ENCODE measurements at places on chromosomes 6 and 20.
A peak's percentile ranks its signal among the peaks of the same experiment; 100 is the strongest.

DNA sequence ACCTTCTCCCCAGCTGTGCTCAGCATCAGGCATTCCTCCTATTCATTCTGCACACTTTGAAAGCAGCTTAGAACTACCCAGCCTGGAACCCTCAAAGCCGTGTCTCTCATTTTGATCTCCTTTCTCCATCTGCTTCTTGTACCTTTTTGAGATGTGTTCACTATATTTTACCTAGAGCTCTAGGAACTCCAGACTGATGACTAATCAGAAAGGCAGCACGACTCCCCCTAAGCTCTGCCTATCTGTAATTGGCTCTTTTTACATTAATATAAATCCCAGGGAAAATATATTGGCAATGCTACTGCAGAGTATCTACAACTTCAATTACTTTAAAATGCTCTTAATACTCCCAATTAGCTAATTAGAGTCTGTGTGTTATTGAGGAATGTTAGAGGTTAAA is 671.5 kb downstream of the CBLN4 start:
- no peak for DNase-seq

GRCh38 chr6:129853996-129854711 is 7.0 kb downstream of the TMEM244 start:
- DNase-seq: no peak

DNA sequence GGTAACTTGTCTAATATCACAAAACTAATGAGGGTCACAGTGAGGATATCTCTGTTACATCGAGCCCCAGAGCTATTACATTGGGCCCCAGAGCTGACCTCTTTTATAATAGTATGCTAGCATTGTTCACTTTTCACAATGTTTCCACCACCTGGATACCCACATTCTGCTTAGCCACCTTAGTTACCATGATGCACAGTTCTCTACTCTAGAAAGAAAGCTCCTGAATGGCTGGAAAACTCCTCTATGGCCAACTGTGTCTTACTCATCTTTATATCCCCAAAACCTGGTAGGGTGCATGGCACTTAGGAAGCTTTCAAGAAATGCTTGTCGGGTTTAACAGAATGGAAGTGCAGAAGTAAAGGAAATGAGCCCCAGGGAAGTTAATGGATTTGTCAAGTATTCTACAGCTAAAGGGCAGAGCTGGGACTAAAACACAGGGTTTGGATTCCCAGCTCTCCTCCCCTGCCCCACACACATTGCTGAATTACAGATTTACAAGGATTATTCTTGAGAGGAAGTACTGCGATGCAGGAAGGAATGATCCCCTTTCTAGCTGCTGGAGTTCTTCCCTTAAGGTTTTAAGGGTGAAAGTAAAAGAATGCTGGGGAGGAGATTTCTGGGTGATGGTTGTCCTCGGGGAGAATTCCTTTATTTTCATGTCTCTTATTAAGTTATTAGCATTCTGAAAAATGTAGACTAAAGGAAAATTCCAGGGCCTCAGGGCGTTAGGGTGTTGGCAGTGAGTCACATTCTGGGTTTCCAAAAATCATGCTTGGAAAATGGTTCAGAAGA is 16.1 kb upstream of the HINT3 start:
- no peak for DNase-seq

DNA sequence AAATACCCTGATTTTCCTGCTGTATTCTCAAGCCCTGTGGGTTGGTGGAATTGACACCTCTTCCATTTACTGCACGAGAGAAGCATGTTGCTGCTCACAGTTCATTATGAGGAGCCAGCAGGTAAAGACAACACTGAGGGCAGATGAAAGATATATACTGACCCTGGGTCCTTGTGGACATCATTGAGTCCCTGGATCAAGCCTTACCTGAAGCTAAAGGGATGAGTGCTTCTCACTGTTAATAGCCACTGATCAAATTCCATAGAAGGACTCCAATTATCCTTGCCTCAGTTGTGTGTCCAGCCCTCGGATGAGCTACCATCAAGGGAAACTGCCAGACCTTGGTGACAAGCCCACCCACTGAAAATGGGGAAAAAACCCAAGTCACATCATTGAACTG is 7.7 kb upstream of the SIGLEC1 start:
- no peak for DNase-seq

- DNase-seq: no peak
These were observed 72.6 kb downstream of the SHPRH start for GRCh38 chr6:145891565-145891964.

- peak; percentile 40 for DNase-seq
These were observed at the start of gene METTL24 for GRCh38 chr6:110357664-110358552. Gene METTL24, minus strand, starts transcription at chr6:110358349. Its CDS starts 77 bp downstream, at chr6:110358272.

DNA sequence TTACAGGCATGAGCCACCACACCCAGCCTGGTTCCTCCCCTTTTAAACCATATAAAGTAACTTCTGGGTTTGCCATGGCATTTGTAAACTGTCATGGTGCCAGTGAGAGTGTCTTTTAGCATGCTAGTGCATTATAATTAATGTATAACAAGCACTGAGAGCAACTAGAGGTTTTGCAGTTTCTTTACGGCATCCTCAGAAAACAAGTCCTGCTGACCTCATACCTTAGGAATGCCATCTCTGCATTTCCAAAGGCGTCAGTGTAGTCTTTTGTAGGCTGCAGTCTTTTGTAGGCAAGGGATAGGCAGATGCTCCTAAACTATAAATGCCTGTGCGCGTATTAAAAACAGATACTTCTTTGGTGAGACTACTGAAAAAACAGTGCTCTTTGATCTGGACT is 75.0 kb upstream of the EZR start:
- DNase-seq: no peak

DNA sequence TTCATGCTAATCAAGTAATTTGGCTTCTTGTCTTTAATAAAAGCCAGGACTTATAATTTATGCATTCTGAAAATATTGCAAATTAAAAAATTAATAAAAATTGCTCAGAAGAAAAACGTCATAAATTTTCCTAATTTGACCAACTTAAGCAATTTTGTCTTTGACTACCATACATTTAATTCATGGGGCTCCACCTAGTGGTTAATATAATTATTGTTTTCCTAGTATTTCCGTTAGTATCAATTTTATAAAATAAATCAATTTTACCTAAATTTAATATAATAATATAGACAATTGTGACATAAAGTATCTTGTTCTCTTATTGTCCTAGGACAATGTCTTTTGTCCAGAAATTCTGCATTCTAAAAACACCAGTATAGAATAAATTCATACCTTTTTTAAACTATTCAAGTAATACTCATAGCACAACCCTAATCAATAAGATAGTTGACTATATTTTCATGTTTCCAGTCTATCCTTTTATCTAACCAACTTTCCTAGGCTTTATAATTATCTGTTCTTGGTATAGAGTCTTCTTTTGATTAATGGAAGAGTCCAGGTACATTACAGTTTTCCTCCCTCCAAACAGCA is 319.9 kb downstream of the TRDN start:
- no peak for DNase-seq

DNA sequence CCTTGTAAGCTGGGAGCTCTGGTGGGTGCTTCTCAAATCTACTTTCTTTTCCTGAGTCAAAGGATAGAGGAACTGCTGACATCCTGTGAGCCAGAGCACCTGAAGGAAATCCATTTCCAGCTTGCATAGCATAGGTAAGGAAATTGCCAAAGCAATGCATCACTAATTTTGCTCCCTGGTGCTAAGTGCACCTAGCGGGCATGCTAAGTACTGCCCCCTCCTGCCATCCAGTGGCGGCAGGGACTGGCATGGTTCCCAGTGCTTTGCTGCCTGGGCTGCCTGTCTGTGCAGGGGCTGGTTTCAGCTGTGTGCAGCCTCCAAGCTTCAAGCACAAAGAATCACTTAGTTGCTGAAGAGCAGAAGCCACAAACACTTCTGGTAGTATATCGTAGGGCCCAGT is 63.9 kb downstream of the FARS2 start:
- DNase-seq: no peak

- DNase-seq: no peak
These were observed 82.3 kb downstream of the PTPN1 start for GRCh38 chr20:50592282-50593004.

GRCh38 chr6:18110162-18110561 is 12.3 kb downstream of the NHLRC1 start:
- no peak for DNase-seq

DNA sequence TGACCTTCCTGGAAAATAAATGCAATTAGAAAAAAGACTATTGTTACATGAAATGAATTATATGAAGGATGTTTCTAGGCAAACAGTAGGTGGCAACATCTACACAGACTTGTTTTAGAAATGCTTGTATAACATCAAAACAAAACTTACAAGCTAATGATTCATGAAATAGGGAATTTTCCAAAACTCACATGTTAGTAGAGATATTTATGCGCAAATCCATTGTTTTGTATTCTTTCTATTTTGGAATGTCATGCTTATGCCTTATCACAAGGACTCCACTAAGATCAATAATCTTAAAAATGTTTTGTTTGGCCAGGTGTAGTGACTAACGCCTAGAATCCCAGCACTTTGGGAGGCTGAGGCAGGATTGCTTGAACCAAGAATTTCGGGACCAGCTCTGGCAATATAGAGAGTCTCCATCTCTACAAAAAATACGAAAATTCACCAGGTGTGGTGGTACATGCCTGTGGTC is 32.3 kb upstream of the LGSN start:
- no peak for DNase-seq

DNA sequence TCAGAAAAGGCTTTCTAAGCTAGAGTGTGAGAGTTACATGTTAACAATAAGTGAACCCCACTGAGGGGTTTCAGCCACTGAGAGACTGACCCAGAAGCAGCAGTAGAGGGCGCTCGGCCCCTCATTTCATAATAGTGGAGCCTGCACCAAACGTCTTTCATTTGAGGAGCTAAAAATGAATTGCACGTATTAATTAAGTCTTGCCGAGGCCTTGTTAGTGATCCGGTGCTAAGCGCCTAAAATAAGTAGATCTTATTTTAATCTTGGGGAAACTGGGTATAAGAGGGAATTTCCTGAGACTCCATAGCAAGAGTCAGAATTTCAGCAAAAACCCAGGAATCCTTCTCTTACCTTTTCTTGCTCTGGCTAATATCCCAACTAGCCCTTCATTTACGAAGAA is 209.7 kb downstream of the FARS2 start:
- DNase-seq: peak; percentile 66

DNA sequence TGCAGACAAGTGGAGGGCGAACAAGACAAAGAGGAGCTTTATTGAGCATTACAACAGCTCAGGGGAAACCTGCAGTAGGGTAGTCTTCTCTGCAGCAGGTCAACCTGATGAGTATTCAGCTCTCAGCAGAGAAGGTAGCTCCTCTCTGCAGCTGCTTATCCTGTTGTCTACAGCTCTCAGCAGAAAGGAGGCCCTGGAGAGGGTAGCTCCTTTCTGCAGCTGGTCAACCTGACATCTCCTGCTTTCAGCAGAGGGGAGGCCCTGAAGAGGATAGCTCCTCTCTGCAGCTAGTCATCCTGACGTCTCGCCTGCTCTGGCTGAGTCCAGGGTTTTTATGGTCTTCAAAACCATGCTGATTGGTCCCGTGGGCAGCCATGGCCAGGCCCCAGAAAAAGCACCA is 113.6 kb downstream of the CD24 start:
- no peak for DNase-seq

- DNase-seq: no peak
These were observed 163.3 kb upstream of the SNX9 start for GRCh38 chr6:157659536-157660271.

DNA sequence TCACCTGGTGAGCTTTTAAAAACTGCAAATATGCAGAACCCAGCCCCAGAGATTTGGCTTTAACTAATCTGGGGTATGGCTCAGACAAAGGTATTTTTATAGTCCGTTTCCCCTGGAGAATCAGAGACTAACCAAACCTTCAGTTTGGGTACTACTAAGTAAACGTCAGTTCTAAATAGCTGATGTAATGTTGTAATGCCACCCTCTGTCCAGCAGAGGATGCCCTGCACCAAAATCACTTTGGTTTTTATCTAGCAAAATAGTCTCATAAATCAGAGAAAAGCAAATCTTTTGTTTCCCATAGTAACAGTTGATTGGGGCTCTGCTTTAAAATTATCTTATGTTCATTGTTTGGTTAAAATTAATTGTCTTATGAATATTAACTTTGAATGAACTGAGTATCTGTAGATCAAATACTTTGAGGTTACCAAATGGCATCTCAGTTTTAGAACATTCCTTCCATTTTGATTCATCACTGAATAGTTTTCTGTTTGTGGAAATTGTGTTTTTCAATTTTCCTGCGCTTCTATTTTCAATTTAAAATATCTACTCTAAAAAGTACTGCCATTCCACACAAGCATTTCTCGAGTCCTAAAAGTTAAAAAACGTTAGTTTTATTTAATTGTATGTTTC is 278.3 kb upstream of the PLCB4 start:
- DNase-seq: peak; percentile 43

DNA sequence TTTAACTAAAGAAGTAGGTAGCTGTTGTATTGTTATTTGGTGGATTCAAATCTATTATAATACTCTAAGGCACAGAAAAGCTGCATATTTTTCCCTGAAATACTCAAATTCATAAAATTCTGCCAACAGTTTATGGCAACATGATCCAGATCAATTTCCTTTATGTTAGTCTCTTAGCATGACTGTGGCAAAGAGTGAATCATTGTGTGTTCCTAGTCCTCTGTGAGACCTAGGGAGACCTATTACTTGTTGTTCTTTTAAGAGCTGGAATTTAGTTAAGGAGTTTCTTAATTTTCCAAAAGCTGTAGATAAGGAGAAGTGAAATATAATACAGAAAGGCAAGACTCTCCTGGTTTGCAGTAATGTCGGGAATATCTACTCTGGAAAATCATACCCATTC is 149.6 kb downstream of the RIMS1 start:
- no peak for DNase-seq

GRCh38 chr6:108380876-108381275 is 86.0 kb downstream of the AFG1L start:
- DNase-seq: no peak

GRCh38 chr6:26554697-26555504 is 16.7 kb downstream of the HMGN4 start:
- DNase-seq: peak; percentile 57

GRCh38 chr6:40887792-40888340 is 151.2 kb downstream of the UNC5CL start:
- no peak for DNase-seq

GRCh38 chr6:77074037-77074713 is 389.1 kb downstream of the HTR1B start:
- DNase-seq: no peak

DNA sequence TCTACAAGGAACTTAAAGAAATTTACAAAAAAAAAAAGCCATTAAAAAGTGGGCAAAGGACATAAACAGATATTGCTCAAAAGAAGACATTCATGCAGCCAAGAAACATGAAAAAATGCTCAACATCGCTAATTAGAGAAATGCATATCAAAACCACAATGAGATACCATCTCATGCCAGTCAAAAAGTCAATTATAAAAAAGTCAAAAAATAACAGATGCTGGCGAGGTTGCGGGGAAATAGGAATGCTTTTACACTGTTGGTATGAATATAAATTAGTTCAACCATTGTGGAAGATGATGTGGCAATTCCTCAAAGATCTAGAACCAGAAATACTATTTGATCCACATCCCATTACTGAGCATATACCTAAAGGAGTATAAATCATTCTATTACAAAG is 411.9 kb upstream of the MARCKS start:
- DNase-seq: no peak

DNA sequence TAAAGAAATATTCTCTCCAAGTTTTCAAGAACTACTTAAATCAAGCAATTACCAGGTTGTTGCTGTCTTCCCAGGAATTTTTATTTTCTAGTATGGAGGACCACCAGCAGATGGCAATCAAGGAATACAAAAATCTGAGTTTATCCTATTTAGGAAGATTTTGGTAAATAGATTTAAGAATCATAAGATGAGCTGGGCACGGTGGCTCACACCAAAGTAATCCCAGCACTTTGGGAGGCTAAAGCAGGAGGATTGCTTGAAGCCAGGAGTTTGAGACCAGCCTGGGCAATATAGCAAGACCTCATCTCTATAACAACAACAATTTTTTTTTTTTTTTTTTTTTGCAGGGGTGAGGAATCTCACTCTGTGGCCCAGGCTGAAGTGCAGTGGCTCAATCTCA is 19.3 kb upstream of the SEC63 start:
- DNase-seq: peak; percentile 10
